ENCODE measurements at places on chromosomes 4 and X.

DNA sequence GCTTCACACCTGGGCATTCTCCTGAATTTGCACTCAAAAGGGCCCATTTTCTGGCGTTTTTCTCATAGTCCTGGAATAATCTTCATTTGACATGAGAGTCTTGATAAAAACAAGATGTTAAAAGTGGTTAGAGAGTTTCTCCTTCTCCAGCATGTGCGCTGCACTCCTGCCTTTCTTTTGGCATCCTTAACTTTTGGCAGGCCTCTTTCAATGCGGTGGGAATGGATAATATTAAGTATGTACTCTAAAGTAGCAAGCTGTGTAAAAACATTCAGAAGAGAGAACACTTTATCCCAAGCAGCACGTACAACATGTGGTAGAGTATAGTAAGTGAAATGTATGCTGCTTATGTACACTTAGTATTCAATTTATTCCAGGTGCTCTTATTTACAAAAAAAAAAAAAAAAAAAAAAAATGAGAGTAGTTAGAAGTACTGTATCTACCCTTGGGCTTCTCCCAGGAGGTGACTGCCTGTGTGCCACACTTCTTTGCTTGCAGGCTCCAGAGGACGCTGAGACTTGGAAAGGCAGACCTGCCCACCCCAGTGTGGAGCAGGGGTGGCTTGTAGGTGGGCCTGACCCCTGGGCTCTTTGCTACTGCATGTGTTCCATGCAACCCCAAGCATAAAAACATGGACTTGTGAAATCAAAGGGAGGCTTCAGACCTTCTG is 3.9 kb downstream of the FGF2 start:
- DNase-seq, result no peak

DNA sequence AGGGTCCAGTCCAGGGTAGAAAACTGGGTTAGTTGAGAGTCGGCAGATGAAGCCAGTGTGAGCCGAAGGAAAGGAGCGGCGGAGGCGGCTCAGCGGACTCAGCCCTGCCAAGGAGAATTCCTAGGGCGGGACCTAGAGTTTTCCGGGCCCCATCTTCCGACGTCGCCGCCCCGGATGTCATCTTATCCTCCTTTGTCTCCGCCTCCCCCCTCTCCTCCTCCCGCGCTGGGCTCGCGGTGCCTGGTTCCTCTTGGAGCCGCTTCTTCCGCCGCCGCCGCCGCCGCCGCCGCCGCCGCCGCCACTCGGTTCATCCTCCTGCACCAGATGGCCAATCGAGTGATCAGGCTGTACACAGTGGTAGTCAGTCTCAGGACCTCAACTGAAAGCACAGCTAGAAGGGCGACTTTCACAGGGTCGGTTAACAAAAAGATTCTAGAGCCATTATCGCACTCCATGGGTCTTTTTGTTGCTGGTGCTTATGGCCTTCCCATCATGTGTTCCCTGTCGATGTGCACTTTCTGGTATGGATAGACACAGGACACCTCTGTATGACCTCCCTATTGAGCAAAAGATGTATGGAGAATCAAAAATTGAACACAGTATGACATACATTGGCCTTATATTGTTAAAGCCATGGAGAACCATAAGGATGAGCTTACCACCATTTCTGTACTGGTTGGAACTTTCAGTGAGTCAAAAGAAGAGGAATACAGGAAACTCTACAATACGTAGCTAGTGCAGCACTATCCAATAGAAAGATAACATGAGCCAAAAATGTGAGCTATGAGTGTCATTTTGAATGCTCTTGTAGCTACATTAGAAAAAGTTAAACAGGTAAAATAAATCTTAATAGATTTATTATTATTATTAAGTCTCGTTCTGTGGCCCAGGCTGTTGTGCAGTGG is 32.4 kb upstream of the THOC2 start:
- DNase-seq, result peak; percentile 52

DNA sequence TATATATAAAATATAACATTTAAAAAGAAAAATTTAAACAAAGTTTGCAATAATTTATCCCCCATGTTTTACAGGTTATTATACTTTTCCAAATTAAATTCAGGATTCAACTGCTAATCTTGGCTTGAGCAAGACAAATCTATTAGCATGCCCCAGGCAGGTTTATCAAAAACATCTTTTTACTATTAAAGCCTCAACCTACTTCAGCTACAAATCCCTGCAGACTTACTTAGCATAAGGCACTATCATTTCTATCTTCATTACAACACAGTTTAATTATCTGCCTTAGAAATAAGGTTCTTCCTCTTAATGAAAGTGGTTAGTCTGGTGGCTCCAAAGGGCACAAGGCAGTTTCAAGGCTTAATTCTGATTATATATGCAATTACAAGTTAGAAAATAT is 477.6 kb downstream of the PACRGL start:
- no peak for DNase-seq

DNA sequence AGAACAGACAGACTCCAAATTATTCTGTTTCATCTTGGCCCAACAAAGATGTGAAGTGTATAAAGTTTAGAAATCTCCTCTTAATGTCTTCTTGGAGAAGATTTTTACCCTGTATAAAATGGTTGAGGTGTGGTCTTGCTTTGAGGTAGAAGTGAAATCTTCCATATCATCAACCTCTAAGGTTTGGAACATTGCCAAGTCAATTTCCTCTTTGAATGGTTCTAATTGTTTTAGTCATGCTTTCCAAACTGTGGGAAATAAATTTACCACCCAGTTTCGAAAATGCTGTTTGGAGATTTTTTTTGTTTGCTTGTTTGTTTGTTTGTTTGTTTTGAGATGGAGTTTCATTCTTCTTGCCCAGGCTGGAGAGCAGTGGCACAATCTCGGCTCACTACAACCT is 174.1 kb upstream of the ADAMTS3 start:
- no peak for DNase-seq

DNA sequence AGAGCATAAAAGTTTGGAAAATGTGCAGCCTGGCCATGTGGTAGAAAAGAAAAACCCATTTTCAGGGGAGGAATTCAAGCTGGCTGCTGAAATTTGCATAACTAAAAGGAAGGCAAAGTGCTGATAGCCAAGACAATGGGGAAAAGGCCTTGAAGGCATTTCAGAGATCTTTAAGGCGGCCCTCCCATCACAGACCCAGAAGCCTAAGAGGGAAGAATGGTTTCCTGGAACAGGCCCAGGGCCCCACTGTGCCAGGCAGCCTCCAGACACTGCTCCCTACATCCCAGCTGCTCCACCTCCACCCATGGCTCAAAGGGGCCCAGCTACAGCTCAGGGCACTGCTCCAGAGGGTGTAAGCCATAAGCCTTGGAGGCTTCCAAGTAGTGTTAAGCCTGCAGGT is 158.0 kb upstream of the PRDX4 start:
- no peak for DNase-seq

GRCh38 chr4:85411386-85411785 is 63.6 kb upstream of the ARHGAP24 start:
- no peak for DNase-seq

- DNase-seq, result no peak
Measured at GRCh38 chr4:63361628-63362027, 1047.6 kb downstream of the TECRL start.

Measured in activated CD4-positive, alpha-beta T cell treated with anti-CD3 and anti-CD28 coated beads, Interleukin-2, amount 10 ng/mL, durations not matched to agents 7 days and 5 days (primary cell).